ENCODE measurements at places on chromosomes 13 and 19.

DNA sequence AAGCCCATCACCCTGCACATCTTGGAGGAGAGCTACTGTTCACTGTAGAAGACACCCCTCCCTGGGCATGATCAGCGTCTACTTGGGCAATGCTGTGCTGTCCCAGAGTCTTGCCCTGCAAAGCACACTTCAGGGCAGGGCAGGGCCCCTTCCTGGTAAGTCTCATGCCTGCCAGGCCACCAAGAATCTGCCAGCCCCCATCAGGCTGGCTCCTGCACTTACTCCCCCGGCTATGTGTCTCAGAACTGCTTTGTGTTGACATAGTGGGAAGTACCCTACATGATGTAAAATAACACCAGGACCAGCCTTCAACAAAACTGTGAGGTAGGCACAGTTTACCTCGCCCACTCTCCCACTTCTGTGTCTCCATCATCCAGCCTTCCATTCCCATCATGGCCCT is 27.8 kb upstream of the ATP12A start:
- DNase-seq = no peak

- DNase-seq = no peak
Measured at GRCh38 chr13:33541456-33541855, 255.9 kb upstream of the STARD13 start.

- no peak for DNase-seq
Measured at GRCh38 chr19:15577184-15577771, 37.7 kb upstream of the CYP4F8 start.

DNA sequence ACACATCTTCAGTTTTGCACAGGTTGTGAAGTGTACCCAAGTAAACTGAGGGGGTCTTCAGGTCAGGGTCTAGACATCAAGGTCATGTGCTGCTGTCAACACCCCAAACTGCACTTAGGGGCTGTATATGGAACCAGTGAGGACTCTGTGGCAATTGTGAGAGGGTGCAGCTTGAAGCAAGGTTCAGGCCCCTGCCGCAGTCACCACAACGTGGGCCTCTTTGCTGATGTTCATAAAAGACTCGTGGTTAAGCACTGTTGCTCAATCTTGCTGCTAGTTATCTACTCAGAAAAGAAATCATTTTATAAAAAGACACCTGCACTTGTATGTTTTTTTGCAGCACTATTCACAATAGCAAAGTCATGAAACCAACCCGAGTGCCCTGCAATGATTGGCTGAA is 907.4 kb downstream of the UQCRFS1 start:
- DNase-seq = no peak

GRCh38 chr13:105165449-105166125 is 1369.9 kb downstream of the EFNB2 start:
- no peak for DNase-seq

- DNase-seq = peak; percentile 57
Measured at GRCh38 chr19:50794074-50794875, 4.1 kb downstream of the ACP4 start.

GRCh38 chr13:50033725-50034124 is 18.5 kb downstream of the KCNRG start:
- no peak for DNase-seq

DNA sequence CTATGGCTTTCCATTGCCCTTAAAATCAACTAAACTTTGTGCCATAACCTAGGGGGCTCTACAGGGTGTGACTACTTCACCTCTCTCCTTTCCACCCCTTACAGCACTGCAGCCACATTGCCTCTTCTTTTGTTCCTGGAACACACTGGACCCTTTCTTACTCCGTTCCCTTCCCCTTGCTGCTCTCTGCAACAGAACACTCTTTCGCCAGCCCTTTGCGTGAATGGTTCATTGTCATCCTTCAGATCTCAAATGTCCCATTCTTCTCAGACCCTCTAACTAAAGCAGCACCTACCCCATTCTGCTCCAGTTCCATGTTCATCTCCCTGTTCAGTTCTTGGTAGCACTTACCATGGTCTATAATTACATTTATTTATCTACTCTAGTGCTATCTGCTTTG is 208.3 kb downstream of the OXGR1 start:
- DNase-seq = no peak

DNA sequence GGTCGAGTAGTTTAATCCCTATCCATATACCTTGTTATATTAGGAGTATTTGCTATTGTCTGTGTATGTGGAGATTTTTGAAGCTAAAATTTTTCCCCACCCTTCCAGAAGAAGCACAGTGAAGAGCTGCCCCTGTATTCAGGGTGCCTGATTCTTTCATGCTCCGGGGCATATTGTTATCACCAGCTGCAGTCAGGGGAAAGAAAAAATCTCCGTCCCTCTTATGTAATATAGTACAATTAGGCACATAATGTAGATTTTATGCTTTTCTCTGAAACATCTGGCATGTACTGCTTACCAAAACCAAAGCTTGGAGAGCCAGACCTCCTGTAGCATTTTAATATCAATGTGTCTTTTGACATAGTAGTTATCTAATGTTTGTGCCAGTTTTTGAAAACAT is 214.9 kb upstream of the EDNRB start:
- no peak for DNase-seq

GRCh38 chr13:25501231-25501630 is 129.5 kb downstream of the ATP8A2 start:
- DNase-seq = no peak

DNA sequence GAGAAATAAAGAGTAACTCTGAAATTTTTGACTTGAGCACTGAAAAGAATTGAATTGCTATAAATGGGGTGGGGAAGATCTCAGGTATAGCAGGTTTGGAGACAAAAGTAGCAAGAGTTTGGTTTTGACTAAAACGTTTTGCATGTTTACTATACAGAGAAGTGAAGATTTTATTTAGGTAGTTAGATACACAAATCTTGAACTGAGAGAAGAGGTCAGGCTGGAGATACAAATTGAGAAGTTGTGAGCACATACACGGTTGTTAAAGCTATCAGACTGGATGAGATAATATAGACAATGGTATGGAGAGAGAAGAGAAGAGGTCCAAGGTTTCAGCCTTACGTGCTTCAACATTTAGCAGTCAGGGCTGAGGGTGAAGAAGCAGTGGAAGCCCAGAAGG is 420.9 kb downstream of the FOXO1 start:
- no peak for DNase-seq

DNA sequence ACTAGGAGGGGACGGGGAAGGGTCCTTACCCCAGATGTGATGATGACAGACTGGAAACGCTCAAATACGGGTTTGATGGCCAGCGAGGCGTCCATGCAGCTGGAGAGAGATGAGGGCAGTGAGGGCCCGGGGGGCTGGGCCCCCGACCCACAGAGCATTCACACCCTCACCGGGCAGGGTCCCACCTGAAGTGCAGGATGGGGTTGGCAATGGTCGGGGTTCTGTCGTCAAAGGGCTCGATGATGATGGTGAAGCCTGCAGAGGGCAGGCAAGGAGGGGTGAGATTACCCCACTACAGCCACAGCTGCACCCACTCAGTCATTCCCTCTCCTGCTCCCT is 13.0 kb downstream of the ERCC2 start:
- no peak for DNase-seq

DNA sequence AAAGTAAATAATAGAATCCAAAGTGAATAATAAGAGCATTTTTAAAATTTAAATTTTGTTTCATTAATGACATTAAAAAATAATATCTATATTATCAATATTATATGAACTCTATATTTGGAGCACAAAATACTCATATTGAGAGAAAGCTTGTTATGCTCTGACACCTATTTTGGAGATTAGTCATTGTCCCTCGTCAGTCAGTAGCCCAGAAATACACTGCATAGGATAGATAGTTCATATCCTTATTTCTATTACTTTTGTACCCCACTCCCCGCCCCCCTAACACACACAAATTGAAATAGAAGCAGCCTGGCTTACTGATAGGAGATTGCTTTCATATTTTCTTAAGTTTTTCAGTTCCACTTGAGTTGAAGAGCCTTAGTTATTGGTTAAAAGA is 652.8 kb downstream of the PCDH9 start:
- no peak for DNase-seq

GRCh38 chr13:111302045-111302726 is 18.3 kb upstream of the TEX29 start:
- DNase-seq = no peak

GRCh38 chr13:33379608-33380007 is 94.1 kb upstream of the STARD13 start:
- no peak for DNase-seq

DNA sequence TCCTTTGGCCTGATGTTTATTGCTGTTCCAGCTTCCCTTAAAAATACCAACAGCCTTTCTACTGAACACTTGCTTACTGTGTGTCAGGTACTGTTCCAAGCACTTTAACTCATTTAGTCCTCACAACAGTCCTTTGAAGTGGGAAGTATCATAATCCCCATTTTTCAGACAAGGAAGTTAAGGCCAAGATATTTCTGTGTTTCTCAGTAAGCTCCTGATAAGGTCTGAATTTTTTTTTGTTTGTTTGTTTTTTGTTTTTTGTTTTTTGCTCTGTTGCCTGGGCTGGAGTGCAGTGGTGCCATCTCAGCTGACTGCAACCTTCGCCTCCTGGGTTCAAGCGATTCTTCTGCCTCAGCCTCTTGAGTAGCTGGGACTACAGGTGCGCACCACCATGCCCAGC is 7.5 kb downstream of the SNRPA start:
- no peak for DNase-seq

DNA sequence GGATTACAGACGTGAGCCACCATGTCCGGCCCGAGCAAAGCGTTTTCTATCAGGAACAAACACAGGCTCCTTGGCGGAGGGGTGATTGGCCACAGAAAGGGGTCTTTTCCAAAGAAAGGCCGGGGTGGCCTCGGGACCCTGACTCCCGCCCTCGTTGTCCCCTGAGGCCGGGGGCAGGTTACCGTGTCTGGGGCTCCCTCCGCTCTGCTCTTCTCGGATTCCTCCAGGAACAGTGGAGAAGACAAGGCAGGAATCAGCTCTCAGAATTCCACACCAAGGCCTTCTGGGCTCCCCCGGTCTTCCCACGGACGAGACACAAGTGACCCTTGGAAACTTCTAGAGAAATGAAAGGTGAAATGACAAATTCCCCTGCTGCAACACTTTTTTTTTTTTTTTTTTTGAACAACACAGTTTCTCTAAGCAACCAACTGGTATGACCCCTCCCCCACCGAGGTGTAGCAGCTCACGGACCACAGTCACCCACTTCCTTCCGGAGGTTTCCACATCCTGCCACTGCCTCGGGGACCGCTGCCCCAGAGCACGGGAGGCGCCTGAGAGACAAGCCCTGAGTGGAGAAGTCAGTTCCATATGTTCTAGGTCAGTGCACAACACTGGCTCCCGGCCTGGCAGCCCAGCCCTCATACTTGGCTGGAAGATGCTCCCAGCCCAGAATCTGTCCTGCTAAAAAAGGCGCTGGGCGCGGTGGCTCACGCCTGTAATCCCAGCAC is 11.0 kb downstream of the MOB3A start:
- DNase-seq = peak; percentile 93

GRCh38 chr13:44096901-44097300 is 217.2 kb downstream of the LACC1 start:
- DNase-seq = no peak

DNA sequence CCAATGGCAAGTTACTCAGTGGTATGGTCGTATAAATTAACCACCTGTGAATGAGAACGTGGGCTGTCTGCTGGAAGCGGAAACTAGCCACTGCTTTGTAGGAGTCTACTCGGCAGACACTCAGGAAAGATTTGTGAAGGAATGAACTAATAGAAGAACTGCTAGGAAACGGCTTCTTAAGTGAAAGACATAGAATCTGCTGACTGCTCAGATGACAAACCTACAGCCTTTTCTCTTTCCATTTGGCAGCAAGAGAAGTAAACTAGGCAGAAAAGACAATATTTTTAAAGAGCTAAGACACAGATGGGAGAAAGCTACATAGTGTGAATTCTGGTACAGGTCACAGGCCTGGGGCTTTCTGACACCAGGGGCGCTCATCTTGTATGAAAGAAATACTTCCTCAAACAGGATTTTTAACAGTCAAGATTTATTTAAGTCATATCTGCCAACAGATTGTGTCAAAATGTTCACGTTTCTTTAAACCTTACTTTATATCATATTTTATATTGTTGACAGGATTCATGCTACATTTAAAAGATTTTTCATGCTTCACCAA is 78.4 kb downstream of the MIPEP start:
- DNase-seq = no peak

GRCh38 chr13:50078895-50079654 is 63.8 kb downstream of the KCNRG start:
- DNase-seq = no peak

DNA sequence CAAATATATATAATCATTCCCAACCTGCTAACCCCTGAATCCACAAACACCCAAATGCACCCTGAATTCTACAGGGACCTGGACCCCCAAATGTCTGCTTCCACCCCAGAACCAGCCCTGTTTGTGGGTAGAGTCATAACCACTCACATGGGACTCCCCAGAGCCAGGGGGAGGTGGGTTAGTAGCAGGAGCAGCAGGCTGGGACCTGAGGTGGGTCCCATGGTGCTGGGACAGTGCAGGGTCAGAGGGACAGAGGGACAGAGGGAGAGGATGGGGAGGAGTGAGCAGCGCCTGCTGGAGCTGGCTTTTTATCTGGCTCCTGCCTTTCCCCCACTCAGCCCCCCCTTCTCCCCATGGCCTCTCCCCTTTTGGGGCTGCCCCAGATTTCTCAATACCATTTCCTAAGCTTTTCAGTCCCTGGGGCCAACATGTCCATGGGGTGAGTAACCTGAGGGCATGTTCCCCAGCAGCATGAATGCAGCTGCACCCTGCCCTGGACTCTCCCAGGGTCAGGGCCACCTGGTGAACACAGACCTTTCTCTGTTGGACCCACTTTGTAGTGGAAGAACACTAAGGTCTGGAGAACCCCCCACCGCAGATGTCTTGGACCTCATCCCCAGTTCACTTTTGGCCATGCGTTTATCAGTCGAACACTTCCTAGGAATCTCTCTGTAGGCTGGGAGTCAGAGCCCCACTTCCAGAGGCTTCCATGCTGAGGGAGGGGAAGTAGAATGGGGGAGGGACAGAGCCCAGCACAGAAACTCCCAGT is at the start of gene C3:
Gene C3 (minus strand): TSS at position 282 of the 769 bp plus-strand sequence. CDS start 61 bp downstream, at position 221.
- no peak for DNase-seq

DNA sequence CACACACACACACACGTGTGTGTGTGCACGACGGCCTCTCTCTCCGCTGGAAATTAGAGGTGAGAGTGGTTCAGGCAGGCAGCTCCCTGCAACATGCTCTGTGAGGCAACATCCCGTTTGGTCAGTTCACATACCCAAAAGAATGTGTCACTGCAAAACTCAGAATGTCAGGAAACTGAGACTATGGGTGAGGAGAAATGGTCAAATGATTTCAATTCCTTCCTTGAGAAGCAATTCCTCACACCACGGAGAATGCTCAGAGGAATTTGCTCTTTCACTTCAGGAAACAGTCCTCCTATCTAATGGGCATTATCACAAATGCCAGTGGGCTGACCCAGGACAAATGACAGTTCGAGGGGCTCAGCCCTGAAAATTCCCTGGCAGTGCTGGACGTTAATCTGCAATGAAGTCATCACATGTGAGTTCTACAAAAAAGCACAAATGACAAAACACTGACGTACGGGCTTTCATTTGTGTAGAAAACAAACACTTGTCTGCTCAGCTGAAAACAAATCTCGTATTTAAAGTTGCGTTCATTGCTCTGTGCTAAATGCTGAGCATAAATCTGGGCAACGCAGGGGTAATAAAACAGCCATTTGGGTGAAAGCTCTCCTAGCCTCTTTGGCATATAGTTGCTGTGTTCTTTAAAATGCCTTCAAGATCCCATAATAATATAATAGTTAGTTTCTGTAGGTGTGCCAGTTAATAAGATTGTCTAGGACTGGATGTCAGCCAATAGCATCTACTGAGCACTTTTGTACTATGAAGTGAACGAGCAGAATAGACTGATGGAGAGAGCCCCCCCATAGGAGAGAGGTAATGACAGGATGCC is 18.6 kb upstream of the LATS2 start:
- DNase-seq = no peak

Measured in activated naive CD8-positive, alpha-beta T cell treated with anti-CD3 and anti-CD28 coated beads for 36 hours (primary cell).